ENCODE measurements at places on chromosomes 7 and 10. TPM values are rescaled to one million over a fixed set of nuclear protein-coding genes. Genes with fewer than 3 reads are reported as not detected.

The ASB4 gene
- polyA plus RNA-seq: not detected

The ANKRD1 gene
- not detected for polyA plus RNA-seq

DNA sequence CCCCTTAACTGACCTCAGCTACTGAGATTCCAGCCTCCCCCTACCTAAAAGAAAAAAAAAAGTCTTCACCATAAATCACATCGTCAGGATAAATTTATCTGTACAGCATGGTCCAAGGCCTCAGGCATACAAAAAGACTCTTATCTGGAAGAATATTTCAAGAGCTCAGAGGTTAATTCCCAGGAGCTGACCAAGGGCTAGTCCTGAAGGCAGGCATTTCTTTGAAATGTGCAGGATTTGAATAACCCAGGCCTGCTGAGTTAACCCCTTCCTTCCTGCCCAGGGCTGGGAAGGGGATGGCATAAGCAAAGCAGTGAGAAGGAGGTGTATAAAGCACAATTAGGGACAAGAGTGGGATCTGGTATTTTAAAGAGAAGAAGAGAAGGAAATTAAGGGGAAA, 111.2 kb downstream of the RNLS start:
- H3K27ac ChIP-seq: no peak overlapping the region
- H3K36me3 ChIP-seq: no peaks in the 10 kb centered on the region
- no peaks in the 10 kb centered on the region for H3K4me1 ChIP-seq
- no peak overlapping the region for H3K4me3 ChIP-seq
- DNase-seq: no peak
- no peaks in the 10 kb centered on the region for H3K27me3 ChIP-seq

DNA sequence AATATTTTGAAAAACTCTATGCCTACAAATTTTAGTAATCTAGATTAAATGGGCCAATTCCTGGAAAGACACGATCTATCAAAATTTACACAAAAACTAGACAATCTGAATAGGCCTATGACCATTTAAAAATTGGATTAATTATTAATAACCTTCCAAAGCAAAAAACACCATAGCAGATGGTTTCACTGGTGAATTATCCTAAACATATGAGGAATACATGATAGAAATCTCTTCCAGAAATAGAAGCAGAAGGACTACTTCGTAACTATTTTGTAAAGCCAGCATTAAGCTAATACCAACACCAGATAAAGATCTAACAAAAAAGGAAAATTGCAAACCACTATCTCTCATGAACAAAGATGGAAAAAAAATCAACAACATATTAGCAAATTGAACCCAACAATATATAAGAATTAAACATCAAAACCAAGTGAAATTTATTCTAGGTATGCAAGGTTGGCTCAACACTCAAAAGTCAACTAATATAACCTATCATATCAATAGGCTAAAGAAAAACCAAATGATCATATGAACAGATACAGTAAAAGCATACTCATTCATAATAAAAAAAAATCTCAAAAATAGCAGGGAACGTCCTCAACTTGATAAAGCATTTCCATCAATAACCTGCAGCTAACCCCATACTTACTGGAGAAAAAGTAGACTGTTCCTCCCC, 16.3 kb downstream of the WASL start:
- H3K36me3 ChIP-seq: peaks cover 5% of the 10 kb centered on the region
- H3K4me1 ChIP-seq: peaks cover under 1% of the 10 kb centered on the region
- no peak overlapping the region for H3K27ac ChIP-seq
- H3K27me3 ChIP-seq: no peaks in the 10 kb centered on the region
- DNase-seq: no peak

DNA sequence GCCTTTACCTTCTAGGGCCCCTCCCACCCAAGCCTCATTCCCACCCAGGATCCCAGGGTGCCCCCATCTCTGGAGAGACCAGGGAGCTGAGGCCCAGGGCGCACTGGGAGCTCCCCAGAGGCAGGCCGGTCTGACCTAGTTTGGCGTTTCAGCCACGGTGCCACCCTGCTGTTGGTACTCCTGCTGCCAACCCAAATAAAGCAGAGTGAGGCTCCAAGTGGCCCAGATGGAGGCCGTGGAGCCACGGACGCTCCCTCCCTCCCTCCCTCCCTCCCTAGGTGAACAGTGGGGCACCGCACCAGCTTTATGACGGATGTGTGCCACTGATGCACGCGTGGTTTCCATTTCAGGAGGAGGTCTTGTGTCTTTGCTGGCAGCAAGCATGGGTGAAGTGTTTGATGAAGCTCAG, 1.8 kb downstream of the INPP5A start:
- H3K4me3 ChIP-seq: peak overlapping the region; percentile 84
- H3K27me3 ChIP-seq: no peaks in the 10 kb centered on the region
- H3K4me1 ChIP-seq: peaks cover 55% of the 10 kb centered on the region
- no peak for DNase-seq

The DNAJC12 gene
- polyA plus RNA-seq: not detected

- H3K27me3 ChIP-seq: no peaks in the 10 kb centered on the region
- no peak overlapping the region for H3K27ac ChIP-seq
- H3K36me3 ChIP-seq: no peaks in the 10 kb centered on the region
Measured at GRCh38 chr10:104937567-104937966, 296.5 kb downstream of the SORCS3 start.

DNA sequence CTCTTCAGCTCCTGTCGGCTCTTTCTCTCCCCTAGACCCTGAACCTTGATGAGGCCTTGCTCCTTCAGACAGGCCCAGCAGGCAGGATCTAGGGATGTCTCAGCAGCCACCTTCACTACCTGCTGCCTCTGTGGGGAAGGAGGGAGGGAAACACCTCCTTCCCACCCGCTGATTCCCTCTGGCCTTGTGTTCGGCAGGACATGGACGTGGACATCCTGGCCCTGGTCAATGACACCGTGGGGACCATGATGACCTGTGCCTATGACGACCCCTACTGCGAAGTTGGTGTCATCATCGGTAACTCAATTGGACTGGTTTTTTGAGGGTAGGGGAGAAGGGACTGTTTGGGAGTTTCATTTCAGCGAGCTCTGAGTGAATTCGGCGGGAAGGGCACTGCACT, 20.3 kb downstream of the HKDC1 start:
- no peak for DNase-seq
- H3K4me3 ChIP-seq: no peak overlapping the region
- H3K4me1 ChIP-seq: peaks cover 10% of the 10 kb centered on the region

The AKR1C8 gene
- polyA plus RNA-seq: not detected

The CUZD1 gene
- 0.14 TPM for polyA plus RNA-seq

The MRPL32 gene
- 23.4 TPM for polyA plus RNA-seq

- no peaks in the 10 kb centered on the region for H3K27me3 ChIP-seq
- H3K4me3 ChIP-seq: no peak overlapping the region
- H3K4me1 ChIP-seq: peaks cover 4% of the 10 kb centered on the region
- no peaks in the 10 kb centered on the region for H3K36me3 ChIP-seq
- H3K27ac ChIP-seq: no peak overlapping the region
Measured at GRCh38 chr7:2967253-2967652, 76.4 kb downstream of the CARD11 start.

The FBXO24 gene
- 1.2 TPM for polyA plus RNA-seq

- no peaks in the 10 kb centered on the region for H3K27me3 ChIP-seq
- no peak overlapping the region for H3K27ac ChIP-seq
- DNase-seq: no peak
Measured at GRCh38 chr7:38229386-38229785, 44.0 kb downstream of the TARP start.

The ZRANB1 gene
- 3.1 TPM for polyA plus RNA-seq

The ADAM12 gene
- 0.01 TPM for polyA plus RNA-seq

The CALML5 gene
- not detected for polyA plus RNA-seq

Measured in CD14-positive monocyte (primary cell).